ENCODE measurements at places on chromosomes 2 and 18. TPM values are rescaled to one million over a fixed set of nuclear protein-coding genes. Genes with fewer than 3 reads are reported as not detected.
A peak's percentile ranks its signal among the peaks of the same experiment; 100 is the strongest.

Gene SGPP2
- total RNA-seq: 21.4 TPM

Gene LCLAT1
- 50.5 TPM for total RNA-seq

Gene ALK
- total RNA-seq: 0.16 TPM

- DNase-seq: no peak
Measured at GRCh38 chr2:84846041-84846663, 34.7 kb downstream of the TRABD2A start.

GRCh38 chr2:185245806-185246205 lies 492.8 kb upstream of the FSIP2 start:
- peak; percentile 13 for DNase-seq

DNA sequence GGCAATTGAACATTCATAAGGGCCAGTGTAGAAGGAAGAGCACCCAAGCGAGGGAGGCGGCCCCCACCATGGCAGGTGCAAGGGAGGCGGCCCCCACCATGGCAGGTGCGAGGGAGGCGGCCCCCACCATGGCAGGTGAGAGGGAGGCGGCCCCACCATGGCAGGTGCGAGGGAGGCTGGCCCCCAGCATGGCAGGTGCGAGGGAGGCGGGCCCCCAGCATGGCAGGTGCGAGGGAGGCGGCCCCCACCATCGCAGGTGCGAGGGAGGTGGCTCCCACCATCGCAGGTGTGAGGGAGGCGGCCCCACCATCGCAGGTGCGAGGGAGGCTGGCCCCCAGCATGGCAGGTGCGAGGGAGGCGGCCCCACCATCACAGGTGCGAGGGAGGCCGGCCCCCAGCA lies 24.7 kb upstream of the GPC1 start:
- DNase-seq: no peak

DNA sequence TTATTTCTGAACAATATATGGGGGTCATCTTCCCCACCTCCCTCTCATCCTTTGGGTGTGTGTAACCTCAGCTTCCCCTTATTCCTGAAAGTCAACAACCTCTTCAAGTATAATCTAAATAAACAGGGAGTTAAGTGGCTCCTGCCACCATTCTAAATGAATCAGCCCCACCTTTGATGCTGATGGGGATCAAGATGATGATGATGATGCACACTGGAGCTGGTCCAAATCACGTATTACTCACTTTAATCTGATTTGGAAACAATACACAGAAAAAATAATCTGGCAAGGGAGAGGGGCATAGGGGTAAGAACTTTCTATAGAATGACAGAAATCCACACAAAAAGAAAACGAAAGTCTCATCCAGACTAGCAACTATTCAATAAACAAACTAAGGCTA lies 7.1 kb downstream of the ACVR1 start:
- no peak for DNase-seq

GRCh38 chr18:31942291-31942998 lies 483 bp downstream of the TRAPPC8 start:
- DNase-seq: peak; percentile 35

- no peak for DNase-seq
Measured at GRCh38 chr2:52428224-52428623, 1339.4 kb upstream of the CHAC2 start.

GRCh38 chr2:240172071-240172895 lies 31.8 kb upstream of the OTOS start:
- DNase-seq: no peak

DNA sequence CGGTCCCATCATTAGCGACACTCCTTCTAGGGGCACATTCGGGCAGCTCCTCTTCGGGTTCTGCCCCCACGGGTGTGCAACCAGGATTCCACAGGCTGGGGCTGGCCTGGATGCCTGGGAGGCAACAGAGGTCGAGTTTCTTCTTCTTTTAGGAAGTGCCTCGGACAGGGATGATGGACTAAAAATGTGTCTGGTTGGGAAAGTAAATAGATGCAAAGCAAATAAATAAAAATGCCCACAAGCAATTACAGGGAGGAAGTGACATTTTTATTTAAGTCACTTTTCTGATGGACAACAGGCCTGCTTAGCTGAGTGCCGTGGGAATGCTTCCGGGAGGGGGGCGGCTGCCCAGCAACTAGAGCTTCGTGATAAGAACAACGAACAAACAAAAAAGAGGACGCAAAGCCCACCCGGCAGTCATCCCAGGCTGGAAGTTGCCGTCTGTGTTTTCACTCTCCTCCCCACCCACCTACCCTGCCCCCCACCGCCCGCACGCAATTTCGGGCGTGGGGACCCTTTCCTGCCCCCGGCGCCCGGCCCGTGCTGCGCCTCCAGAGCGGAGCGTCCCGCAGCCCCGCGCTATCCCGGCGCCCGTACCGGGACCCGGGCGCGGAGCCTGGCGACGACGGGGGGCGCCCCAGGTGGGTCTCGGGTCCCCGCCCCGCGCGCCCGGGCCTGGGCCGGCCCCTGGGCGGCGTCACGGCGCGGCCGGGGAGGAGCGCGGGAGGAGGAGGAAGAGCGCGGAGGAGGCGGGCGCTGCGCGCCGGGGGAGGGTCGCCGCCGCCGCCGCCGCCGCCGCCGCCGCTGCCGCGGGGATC lies 412 bp upstream of the NCK2 start:
- peak; percentile 76 for DNase-seq

DNA sequence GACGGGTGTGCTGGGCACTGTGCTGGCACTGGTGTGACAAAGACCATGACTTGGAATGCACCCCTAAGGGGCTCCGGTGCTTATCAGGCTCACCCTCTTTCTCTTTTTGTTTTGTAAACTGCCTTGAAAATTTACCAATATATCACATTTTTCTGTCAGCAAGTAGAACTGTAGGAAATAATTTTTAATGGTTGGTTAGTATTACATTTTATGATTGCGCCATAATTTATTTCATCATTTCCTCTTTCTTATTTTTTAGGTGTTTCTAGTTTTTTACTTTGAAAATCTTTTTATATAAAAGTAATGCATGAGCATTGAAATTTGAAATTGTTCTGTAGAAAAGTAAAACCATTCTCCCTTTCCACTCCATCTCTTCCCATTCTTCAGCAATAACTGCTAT lies 100.9 kb downstream of the MMADHC start:
- DNase-seq: no peak

DNA sequence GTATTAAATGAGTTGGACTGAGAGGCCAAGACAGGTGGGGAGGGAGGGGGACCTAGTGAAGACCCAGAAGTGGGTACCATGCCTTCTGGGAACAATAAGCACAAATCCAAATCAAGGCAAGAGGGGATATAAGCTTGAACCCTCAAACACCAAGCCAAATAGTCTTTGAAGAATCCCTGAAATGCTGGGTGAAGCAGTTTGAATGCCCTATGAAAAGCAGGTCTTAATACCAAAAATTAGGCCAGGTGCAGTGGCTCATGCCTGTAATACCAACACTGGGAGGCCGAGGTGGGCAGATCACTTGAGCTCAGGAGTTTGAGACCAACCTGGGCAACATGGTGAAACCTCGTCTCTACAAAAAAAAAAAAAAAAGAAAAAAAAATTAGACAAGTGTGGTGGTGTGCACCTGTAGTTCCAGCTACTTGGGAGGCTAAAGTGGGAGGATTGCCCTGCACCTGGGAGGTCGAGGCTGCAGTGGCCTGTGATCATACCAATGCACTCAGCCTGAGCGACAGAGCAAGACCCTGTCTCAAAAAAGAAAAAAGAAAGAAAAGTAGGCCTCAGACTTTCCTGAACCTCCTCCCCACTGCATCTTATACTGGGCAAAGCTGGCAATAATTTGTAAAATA lies 3.5 kb downstream of the PCBP1 start:
- no peak for DNase-seq

DNA sequence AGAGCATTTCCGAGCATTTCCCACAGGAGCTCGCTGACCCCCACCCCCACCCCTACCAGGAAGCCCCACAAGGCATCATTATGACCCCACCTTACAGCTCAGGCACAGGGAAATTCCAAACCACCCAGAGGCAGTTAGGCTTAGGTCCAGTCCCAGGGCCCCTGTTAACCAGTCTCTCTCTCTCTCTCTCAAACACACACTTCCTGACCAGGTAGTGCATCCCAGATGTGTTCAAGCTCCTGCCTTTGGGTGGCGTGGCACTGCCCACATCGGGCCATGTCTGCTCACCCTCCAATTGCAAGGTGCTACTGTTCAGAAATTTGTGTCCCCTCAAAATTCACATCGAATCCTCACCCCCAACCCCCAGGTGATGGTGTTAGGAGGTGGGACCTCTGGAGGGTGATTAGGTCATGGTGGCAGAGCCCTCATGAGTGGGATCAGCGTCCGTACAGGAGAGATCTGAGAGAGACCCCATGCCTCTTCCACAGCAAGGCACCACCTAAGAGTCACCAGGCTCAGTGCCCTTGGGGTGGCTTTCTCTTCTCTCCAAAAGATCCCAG lies 8.8 kb downstream of the COPS9 start:
- no peak for DNase-seq

GRCh38 chr2:133840761-133841160 lies 272.5 kb upstream of the NCKAP5 start:
- no peak for DNase-seq

DNA sequence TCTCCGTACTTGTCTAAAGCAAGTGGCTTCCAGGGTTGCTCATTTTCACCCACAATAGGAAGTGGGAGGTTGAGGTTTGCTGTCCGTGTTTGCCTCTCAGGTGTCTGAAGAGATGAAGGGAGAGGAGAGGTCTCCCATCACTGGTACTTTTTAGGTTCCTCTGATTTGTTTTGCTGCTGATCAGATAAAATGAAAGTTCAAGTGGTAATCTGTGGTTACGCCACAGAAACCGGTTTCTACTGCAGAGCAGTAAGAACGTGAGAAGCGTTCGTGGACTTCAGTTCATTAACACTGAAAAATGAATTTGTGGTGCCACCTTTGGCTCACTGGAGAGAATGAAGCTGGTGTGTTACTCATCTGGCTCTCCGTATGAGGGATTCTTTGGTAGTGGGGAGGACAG lies 118.2 kb downstream of the GBX2 start:
- DNase-seq: no peak

Data from heart left ventricle (tissue), 16 donors.